ENCODE measurements at places on chromosomes 6 and 20.

DNA sequence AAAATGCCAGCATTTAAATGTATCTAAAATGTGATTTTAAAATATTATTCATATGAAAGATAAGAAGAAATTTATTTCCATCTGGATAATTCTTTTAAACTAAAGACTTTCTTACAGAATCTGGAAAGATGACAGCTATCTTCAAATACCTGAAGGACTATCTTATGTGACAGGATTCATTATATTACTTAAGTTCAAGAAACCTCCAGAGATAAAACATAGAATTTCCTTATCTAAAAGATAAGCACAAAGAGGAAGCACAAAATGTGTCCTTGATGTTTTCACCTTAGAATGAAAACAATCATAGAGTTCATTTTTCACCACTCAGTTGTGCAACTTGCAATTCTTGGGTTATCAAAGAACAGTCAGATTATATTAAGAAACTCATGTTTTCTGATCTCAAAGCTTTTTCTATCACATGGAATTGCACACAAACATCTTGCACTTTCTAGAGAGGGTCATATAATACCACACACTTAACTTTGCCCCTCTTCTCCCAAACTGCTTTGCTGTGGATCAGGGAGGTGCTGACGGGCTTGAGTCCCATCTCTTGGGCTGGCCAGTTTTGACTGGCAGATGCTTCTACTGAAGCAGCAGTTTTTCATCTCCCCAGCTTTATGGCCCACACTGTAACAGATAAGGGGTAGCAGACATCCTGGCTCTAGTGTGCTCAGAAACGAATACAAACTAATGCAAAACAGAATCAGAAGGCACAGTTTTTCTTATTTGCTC, 467.4 kb downstream of the CDC5L start:
- DNase-seq: no peak

DNA sequence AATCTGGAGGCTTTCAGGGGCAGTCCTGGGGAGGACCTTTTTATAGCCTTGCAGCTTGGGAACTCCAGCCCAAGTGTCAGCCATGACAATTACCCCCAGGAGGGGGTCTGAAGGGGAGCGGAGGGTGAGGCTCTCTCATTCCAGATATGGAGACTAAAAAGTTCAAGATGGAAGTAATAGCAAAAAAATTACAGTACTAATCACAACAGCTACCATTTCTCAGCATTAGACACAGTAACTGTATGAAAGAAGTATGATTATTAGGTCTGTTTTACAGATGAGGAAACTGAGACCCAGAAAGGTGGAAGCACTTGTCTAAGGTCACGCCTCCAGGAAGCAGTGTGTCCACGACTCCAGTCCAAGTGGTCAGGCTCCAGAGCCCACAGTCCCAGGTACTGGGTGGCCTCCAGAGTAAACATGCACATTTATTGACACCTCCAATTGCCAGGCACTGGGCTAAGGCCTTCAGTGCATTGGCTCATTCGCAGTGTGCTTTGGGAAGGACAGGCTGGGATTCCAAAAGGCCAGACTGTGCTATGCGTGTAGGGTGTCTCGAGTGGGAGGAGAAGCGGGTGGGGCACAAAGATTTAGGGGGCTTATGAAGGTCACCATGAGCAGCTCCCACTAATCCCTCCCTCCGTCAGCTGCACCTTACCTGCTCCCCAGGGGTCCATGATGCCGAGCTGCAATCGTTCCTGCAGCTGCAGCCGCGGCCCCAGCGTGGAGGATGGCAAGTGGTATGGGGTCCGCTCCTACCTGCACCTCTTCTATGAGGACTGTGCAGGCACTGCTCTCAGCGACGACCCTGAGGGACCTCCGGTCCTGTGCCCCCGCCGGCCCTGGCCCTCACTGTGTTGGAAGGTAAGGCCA, 2.3 kb downstream of the NRSN2 start:
- DNase-seq: no peak

GRCh38 chr6:150224820-150225219, 82.0 kb downstream of the PPP1R14C start:
- DNase-seq: no peak

- peak; percentile 16 for DNase-seq
These were observed 11.5 kb upstream of the MEP1A start for GRCh38 chr6:46781478-46782378.

DNA sequence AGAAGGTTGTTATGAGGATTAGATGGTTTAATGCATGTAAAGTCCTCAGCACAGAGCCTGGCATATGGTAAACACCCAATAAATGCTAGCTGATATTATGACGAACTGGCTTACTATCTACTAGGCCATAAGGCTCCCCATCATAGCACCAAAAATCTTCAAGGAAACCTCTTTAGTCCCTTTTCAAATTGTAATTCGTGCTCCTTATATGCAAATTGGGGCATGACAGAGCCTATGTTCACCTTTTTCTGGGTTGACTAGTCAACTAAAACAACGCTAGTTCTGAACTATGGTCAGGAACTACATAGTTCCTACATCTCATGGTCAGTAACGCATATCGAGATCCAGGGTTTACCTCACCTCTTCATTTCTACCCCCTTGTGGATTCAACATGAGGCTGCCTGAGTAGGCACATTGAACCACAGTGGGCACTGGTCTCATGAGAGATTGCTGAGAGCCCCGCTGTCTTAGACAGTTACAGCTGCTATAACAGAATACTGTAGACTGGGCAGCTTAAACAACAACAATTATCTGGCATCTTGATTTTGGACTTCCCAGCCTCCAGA, 97.2 kb upstream of the TNFAIP3 start:
- DNase-seq: no peak

DNA sequence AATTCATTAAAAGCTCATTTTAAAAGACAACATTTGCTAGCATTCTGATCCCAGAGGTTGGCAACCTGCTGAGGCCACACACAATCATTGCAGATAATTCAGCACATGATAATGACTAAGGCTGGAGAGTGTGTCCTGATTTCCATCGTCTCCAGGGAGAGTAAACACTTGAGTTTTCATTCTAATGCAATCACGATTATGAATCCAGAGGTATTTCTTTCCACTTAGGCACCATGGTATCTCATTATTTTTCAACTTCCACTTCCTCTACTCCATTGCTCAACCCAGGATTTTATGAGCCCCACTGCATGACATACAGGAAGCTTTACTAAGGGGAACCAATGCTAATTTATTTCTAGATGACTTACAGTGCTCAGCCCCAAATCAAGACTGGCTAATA, 273.8 kb upstream of the AGPAT4 start:
- DNase-seq: no peak

DNA sequence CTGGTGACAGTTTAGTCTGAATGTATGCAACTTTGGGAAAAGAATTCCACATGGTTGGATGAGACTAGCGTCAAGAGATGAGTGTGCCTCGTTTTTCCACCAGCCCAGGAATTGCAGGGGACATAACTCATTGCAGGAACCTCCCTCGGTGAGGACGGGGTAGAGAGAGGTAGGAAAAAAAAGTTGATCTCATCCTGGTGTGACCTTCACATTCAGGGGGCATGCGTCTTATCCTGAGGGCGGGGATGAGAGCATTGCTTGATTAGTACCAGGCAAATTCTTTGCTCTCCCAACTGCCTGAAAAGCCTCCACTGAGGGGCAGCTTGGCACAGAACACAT, 11.8 kb downstream of the TLDC2 start:
- no peak for DNase-seq

GRCh38 chr20:62203378-62204030, 16.6 kb downstream of the HRH3 start:
- DNase-seq: no peak

- DNase-seq: no peak
These were observed 2.5 kb downstream of the PDE7B start for GRCh38 chr6:135853986-135854385.

DNA sequence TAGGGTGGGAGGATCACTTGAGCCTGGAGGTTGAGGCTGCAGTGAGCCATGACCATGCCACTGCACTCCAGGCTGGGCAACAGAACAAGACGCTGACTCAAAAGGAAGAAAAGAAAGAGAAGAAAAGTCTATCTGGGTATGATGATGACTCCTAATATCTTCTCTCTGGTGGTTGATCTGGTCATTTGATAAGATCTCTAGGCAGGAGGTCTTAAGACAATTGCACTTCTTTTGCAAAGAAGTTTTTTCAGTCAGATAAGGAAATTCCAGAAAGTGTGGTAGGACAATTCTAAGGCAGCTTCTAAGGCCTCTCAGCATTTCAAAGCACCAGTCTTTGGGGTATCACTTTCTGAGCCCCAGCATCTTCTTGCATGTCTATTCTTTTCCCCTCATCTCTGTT, 7.7 kb upstream of the AIF1 start:
- no peak for DNase-seq

DNA sequence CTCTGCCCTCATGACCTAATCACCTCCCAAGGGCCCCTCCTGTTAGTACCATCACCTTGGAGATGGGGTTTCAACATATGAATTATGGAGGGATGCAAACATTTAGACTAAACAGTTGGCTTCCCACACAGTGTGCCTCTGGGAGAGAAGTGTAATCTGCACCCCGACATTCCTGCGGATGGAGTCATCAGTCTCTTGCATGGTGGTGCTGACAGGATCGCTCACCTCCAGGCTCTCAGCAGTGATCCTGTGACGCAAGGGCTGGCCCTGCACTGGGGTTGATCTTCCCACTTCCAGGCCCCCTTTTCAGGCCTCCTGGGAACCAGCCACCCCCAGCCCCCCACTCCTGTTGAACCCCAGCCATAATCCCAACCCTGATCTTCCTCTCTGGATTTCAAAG, 16.0 kb upstream of the PI16 start:
- no peak for DNase-seq

- DNase-seq: no peak
These were observed 25.7 kb downstream of the ZFAND3 start for GRCh38 chr6:37845026-37845911.

DNA sequence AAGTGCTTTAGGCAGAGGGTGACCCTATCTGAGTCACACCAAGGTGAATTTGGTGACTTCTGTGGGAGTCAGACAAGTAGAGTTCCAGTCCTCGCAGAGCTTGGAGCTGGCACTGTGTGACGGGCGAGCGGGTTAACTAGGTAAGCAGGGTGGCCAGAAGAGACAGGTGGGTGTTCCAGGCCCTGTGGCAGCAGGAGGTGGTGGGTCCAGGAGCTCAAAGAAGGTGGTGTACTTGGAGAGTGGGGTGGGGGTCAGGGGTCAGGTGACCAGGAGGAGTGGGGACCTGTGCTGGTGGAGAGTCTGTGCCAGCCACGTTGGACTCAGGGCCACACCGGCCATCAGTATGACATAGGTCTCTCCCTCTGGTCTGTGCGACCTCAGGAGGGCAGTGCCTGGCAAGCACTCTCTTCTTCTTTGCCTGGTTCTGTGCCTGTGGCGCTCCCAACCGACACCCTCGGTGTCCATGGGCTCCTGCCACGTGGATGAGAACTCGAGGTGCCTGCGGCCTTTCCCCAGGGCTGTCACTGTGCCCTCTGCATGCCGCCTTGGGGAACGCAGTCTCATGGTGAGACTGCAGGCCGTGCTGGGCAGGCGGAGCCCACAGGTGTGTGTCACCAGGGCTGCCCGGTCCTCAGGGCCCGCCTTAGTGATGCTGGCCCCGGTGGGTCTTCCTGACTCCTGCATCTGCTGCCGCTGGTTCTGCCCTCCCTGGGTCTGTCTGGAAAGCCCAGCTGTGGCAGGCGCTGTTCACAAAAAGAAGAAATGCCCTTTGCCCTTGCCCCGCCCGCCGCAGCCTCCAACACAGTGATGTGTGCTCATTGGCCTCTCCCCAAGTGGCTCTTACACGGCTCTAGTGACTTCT, 1.6 kb downstream of the MRGBP start:
- DNase-seq: no peak

- DNase-seq: no peak
These were observed 671 bp downstream of the E2F1 start for GRCh38 chr20:33685328-33686099.

GRCh38 chr6:161417717-161418462, 144.0 kb upstream of the AGPAT4 start:
- no peak for DNase-seq

DNA sequence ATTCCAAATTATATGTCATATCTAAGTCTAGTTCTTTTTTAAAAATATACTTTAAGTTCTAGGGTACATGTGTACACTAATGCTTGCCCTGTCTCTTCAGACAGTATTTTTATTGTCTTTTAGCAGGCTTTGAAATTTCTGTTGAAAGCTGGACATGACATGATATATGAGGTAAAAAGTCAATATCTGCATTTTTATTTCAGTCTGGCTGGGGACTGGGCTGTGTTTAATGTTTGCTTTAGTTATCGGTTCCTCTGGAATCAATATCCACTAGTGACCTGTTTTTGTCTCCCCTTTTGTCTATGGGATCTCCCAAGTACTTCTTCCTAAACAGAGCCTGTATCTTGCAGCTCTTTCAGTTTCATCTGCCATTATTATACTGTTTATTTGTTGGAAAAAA, 786.2 kb upstream of the GJE1 start:
- DNase-seq: no peak

GRCh38 chr6:132261354-132261753, 139.9 kb downstream of the MOXD1 start:
- DNase-seq: no peak

DNA sequence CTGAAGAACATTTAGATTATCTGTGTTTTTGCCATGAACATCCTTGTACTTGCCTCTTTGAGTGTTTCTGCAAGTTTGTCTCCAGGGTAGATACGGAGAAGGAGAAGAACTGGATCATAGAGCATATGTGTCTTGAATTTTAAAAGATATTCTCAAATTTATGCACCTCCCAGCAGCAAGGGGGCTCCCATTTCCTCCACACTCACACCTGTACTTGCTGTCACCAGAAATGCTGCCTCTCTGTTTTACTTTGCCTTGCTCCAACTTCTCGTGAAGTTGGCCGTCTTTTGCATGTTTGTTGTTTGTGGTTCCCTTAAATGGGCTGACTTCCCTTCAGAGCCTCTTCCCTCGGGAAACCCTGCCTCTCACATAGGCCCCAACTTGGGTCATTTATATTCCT, 171.0 kb downstream of the TFAP2C start:
- no peak for DNase-seq

DNA sequence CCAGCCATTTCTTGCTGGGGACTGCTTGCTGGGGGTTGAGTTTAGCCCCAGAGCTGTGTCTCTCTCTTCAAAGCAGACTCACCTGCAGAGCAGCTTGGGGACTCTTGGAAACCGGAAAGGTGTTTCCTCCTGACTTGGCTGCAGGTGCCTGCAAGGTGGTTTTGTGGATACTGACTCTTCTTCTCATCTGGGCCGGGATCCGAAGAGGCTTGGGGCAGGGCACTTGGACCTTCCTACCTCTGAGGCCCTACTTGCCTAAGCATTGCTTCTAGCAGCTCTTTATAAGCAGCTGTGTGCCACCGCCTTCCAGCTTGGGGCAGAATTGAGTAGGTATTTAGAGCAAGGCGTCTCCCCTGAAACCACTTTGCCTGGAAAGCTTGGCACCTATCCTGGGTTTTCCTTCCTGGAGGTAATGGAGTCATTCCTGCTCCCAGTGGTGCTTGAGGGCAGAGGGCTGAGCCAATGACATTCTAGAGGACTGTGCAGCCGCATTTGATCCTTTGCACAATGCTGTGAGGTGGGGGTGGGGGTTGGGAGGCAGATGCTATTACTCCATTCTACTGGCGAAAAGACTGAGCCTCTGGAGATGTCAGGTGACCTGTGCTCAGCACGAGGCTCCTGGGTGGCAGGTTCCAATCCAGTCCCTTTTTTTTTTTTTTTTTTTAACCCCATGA, 3.4 kb upstream of the CTSZ start:
- no peak for DNase-seq
